ENCODE measurements at places on chromosomes 11 and 22.
A peak's percentile ranks its signal among the peaks of the same experiment; 100 is the strongest.

DNA sequence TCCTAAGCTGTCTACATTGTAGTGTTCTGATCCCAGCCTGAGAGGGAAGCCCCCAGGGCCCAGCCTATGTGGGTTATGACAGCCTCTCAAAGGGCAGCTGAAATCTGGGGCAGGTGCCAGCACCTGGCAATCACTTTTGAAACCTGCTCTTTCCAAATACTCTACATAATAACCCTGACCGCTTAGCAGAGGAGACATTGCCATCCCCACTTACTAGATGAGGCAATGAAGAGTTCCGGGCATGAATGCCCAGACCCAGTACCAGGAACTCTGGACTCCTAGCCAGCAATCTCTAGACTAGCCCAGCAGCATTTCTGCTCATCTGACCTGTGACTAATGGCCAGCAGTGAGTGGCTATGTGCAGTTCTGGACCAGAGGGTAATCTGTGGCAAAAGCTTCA, 412.4 kb upstream of the CADM1 start:
- no peak overlapping the region for H3K27ac ChIP-seq
- no peak for DNase-seq
- H3K36me3 ChIP-seq: no peaks in the 10 kb centered on the region
- H3K27me3 ChIP-seq: peaks cover 16% of the 10 kb centered on the region
- no peaks in the 10 kb centered on the region for H3K4me1 ChIP-seq

DNA sequence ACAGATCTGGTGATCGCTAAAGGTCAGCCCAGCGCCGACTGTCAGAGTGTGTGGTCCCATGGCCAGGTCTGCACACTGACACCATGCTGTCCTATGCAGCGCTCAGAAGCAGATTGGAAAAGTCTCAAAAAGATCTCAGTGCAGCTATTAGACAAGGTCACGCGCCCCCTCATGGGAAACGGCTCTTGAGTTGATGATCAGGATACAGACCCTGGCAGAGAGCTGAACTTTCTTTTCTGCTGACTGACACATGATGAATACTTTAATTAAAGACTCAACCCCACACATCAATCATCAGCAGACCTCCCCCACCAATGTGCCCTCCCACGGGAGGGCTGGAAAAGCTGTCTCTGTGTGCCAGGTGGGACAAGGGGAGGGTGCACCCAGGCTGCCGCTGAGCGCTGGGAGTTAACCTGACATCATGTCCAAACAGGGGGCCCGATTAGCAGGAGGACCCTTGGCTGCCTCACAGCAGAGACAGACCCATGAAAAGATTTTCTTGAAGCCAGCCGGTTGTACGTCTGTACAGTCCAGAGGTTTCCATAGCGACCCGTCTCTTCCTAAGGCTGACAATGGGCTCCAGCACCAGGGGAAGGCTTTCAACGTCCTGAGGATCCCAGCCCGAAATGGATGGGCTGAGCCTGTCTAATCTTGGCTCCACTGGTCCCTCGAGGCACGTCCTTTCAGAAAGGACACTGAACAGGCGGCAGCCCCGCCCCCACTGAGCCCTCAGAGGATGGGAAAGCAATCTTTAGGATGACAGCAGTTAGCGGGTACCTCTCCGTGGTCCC, 26.9 kb downstream of the RASD2 start:
- H3K4me1 ChIP-seq: peaks cover 42% of the 10 kb centered on the region
- H3K27me3 ChIP-seq: peaks cover 12% of the 10 kb centered on the region
- H3K4me3 ChIP-seq: no peak overlapping the region
- DNase-seq: peak; percentile 62
- H3K36me3 ChIP-seq: no peaks in the 10 kb centered on the region

GRCh38 chr11:131074573-131074972, 158.3 kb upstream of the SNX19 start:
- peaks cover 20% of the 10 kb centered on the region for H3K27me3 ChIP-seq
- H3K4me3 ChIP-seq: no peak overlapping the region
- H3K4me1 ChIP-seq: no peaks in the 10 kb centered on the region
- no peaks in the 10 kb centered on the region for H3K36me3 ChIP-seq
- DNase-seq: no peak

- no peak overlapping the region for H3K4me3 ChIP-seq
- H3K4me1 ChIP-seq: no peaks in the 10 kb centered on the region
- no peaks in the 10 kb centered on the region for H3K27me3 ChIP-seq
- no peak overlapping the region for H3K27ac ChIP-seq
Measured at GRCh38 chr11:92411431-92411830, 186.8 kb downstream of the FAT3 start.

DNA sequence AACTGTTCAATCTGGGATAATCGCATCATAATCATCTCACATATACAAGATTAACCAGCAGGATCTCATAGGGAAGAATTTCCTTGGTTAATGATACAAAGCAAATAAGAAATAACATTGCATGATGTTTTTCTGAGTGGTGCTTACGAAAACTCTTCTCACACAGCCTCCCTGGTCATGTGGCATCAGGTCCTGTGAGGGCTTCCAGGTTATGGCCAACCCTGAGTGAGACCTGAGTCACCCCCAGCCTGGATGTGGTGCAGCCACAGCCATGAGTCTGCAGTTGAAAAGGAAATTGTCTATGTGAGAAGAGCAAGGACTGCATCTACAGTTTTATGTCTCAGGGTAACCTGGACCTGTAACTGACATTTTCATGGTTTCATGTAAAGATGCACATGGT, 90.5 kb upstream of the XKR3 start:
- H3K4me1 ChIP-seq: no peaks in the 10 kb centered on the region
- no peak overlapping the region for H3K27ac ChIP-seq
- H3K27me3 ChIP-seq: peaks cover 96% of the 10 kb centered on the region
- no peak overlapping the region for H3K4me3 ChIP-seq

DNA sequence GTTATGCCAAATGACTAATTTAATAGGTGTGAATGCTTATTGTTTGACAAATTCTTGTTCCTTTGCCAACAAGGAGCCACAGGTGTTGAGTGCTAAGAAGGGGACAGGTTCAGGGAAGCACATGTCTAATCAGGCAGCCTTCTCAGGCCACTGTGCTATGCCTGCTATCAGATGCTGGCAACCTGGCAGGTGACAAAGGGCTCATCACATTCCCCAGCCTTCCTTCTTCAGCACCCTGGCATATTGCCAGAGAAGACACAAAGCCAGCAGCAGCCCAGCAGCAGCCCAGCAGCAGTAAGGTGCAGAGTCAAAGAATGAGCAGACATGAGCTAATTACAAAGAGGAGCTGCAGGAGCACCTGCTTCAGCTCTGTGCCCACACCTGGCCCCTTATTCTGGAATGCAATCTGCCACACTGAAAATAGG, 68.2 kb downstream of the GUCY1A2 start:
- no peak for DNase-seq
- no peaks in the 10 kb centered on the region for H3K27me3 ChIP-seq
- H3K4me3 ChIP-seq: no peak overlapping the region
- no peaks in the 10 kb centered on the region for H3K36me3 ChIP-seq
- peak overlapping the region; percentile 34 for H3K27ac ChIP-seq

- H3K27me3 ChIP-seq: no peaks in the 10 kb centered on the region
- no peaks in the 10 kb centered on the region for H3K36me3 ChIP-seq
- no peak overlapping the region for H3K27ac ChIP-seq
- no peak overlapping the region for H3K4me3 ChIP-seq
- DNase-seq: no peak
Measured at GRCh38 chr11:28992996-28993395, 884.8 kb downstream of the METTL15 start.

GRCh38 chr11:15700456-15700855, 585.7 kb downstream of the INSC start:
- H3K27ac ChIP-seq: no peak overlapping the region
- H3K4me3 ChIP-seq: no peak overlapping the region
- no peaks in the 10 kb centered on the region for H3K36me3 ChIP-seq
- DNase-seq: no peak
- no peaks in the 10 kb centered on the region for H3K27me3 ChIP-seq

GRCh38 chr11:118117790-118118601, 31.2 kb upstream of the SMIM35 start:
- H3K36me3 ChIP-seq: no peaks in the 10 kb centered on the region
- H3K27me3 ChIP-seq: no peaks in the 10 kb centered on the region
- no peak overlapping the region for H3K4me3 ChIP-seq
- H3K4me1 ChIP-seq: peaks cover 22% of the 10 kb centered on the region
- H3K27ac ChIP-seq: peak overlapping the region; percentile 69

DNA sequence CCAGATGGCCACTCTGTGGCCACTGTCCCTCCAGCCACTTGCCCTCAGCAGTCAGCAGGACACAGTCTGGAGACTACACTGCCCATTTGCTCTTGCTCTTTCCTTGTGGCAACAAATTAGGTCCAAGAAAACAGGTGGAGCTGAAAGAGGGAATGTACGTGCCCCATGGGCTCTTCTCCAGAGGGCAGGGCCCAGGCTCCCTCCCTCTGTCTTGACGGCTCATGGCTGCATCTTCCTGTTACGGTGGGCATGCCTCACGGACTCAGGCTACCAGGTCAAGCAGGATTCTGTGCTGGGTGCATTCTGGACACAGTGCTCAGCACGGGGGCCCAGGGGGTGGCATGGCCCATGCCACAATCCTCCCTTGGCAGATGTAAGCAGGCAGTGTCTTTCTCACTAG, 71.3 kb downstream of the MED15 start:
- H3K27me3 ChIP-seq: no peaks in the 10 kb centered on the region
- no peak overlapping the region for H3K4me3 ChIP-seq
- peaks cover 40% of the 10 kb centered on the region for H3K4me1 ChIP-seq
- H3K36me3 ChIP-seq: peaks cover 73% of the 10 kb centered on the region
- no peak overlapping the region for H3K27ac ChIP-seq

- H3K4me3 ChIP-seq: peak overlapping the region; percentile 55
- peaks cover 9% of the 10 kb centered on the region for H3K36me3 ChIP-seq
- no peaks in the 10 kb centered on the region for H3K27me3 ChIP-seq
- H3K27ac ChIP-seq: peak overlapping the region; percentile 92
- peak; percentile 98 for DNase-seq
- H3K4me1 ChIP-seq: peaks cover 43% of the 10 kb centered on the region
Measured at GRCh38 chr11:57499413-57499982, 16.0 kb downstream of the SLC43A1 start.

GRCh38 chr22:35198738-35199137, 58.6 kb upstream of the HMGXB4 start:
- H3K4me1 ChIP-seq: no peaks in the 10 kb centered on the region
- no peaks in the 10 kb centered on the region for H3K36me3 ChIP-seq
- no peak overlapping the region for H3K27ac ChIP-seq
- H3K4me3 ChIP-seq: no peak overlapping the region
- H3K27me3 ChIP-seq: peaks cover 51% of the 10 kb centered on the region

Data from left ventricle myocardium inferior (tissue), 1 donor.